Stimulated activated CD4-positive, alpha-beta T cell treated with anti-CD3 and anti-CD28 coated beads, Interleukin-15, amount 100 ng/mL, for 48 hours (primary cell): ENCODE measurements at places on chromosomes 3 and 15.

GRCh38 chr3:132134611-132135010 is 99.8 kb upstream of the CPNE4 start:
- DNase-seq: no peak

GRCh38 chr3:172332256-172333041 is 115.8 kb downstream of the GHSR start:
- no peak for DNase-seq

DNA sequence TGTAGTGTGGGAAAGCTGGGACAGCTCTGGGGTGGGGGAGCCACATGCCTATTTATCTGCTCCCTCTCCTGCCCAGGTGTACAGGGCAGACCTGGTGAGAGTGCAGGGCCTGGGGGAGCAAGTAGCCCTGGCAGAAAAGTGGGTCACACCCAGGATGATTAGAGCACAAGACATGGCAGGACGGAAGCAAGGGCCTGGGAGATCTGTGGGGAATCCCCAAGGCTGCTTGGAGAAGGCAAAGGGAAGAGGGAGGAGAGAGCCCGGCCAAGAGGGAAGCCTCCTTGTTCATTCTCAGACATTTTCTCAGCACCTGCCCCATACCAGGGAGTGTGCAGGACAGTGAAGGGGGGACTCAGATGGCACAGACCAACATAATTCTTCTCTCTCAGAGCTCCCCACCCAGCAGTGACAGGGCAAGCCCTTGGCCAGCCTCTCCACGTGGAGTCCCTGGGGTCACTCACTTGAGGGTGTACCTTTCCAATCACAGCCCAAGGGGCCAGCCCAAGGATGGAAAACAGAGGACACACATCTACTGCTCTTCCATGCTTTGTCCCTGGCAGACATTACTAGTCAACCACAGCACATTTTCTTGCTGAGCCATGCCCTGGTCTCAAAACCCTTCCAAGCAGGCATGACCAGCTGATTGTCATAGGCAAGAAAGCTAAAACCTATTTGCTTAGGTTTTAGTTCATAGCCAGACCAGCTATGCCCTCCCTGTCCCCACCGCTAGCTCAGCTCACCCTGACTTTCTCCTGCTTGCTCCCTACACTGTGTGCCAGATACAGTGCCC is 4.9 kb upstream of the DUSP7 start:
- DNase-seq: no peak

GRCh38 chr3:156388497-156389448 is 166.1 kb downstream of the SSR3 start:
- no peak for DNase-seq

DNA sequence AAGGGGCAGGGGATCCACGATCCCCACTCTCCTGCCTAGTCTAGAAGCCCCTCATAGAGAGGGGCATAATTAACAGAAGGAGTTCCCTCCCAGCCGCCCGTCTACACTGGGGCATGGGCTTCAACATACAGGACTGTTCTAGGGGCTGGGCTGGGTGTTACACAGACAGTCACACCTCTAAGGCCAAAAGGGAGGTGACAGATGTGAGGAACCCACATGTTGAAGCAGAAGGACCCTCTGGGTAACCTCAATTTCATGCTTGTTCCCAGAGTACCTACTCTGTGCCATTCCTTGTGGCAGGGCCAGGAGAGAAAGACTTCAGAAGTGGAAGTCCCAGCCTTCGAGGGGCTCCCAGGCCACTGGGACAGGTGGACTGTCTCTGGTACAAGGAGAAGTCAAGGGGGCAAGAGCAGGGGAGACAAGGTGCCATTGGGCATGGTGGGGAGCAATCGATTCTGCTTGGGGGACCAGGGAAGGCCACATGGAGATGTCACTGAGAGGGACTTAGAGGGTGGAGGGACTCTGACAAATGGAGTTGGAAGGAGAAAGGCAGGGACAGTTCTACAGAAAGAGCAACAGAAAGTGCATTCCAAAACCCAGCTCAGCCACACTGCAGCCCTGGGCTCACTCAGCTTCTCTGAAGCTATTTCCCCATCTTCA is 71.3 kb downstream of the CPN2 start:
- no peak for DNase-seq

DNA sequence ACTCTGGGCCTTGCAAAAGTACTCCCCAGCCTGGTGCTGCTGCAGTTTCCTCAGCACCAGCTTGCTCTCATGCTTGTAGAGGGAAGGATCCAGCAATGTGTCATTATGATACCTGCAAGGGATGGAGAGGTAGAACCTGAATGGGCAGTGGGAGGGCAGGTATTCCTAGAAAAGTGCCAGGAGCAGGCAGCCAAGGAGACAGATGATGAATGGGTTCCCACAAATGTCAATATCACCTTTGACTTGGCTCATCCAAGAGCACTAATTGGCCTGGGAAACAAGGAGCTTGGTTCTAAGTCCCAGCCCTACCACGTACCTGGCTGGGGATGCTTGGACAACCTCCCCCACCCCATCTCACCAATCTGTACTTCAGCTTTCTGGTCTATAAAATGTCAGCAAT is 9.4 kb downstream of the CILP start:
- no peak for DNase-seq

- DNase-seq: no peak
These were observed 1.7 kb downstream of the LYSMD4 start for GRCh38 chr15:99731336-99732123.

DNA sequence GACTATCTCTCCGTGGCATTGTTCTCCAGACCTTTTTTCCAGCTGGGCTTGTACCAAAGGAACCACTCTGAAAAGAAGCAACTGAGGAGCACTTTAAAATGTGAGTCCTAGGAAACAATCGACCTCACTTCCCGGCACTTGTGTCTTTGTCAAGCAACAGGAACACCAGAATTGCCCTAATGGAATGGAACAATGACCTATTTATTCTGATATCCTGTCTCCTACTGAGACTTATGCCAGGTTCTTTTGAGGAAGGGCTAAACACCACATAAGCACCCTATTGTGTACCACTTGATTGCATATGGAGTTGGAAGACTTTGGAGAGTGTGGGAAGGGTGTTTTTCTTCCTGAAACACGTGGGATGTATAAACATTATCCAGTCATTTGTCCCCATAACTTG is 56.8 kb upstream of the TGFBR2 start:
- DNase-seq: no peak

GRCh38 chr3:122719273-122719921 is 38.8 kb downstream of the PARP14 start:
- no peak for DNase-seq

GRCh38 chr15:71302861-71303410 is 187.7 kb downstream of the THSD4 start:
- DNase-seq: no peak
